ENCODE measurements at places on chromosomes 5 and 9. TPM values are rescaled to one million over a fixed set of nuclear protein-coding genes. Genes with fewer than 3 reads are reported as not detected.
A peak's percentile ranks its signal among the peaks of the same experiment; 100 is the strongest.

DNA sequence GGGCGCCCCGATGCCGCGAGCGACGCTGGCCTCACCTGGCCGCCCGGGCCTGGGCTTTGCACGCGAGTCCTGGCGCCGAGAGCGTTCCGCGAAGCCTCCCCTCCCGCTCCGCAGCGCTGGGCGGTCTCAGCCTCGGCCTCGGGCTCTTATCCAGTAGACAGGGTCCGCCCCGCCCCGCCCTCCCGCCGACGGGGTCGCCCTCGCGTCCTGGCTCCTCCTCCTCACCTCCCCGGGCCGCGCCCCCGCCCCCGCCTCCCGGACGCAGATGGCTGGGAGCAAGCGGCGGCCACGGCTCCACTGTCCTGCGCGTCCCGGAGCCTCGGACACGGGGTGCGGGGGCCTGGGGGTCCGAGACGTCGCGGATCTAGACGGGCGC lies at the start of gene SLC6A3:
Gene SLC6A3, minus strand, starts transcription at position 128 of the 376 bp plus-strand sequence. CDS start 2,243 bp downstream, outside the sequence.
- DNase-seq = no peak

DNA sequence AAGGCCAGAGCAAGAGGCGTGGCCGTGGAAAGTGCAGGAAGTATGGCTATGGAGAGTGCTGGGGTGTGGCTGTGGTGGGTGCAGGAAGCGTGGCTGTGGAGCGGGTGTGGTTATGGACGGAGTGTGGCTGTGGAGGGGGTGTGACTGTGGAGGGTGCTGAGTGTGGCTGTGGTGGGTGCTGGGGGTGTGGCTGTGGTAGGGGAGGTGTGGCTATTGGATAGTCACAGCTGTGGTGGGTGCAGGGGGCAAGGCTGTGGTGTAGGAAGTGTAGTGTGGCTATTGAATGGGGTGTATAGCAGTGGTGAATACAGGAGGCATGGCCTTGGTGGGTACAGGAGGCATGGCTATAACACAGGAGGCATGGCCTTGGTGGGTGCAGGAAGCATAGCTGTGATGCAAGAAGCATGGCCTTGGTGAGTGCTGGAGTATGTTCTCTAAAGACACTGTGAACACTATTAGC lies 40.8 kb upstream of the SPATA31C2 start:
- DNase-seq = no peak

GRCh38 chr5:134864707-134865106 lies 9.5 kb upstream of the TXNDC15 start:
- no peak for DNase-seq

DNA sequence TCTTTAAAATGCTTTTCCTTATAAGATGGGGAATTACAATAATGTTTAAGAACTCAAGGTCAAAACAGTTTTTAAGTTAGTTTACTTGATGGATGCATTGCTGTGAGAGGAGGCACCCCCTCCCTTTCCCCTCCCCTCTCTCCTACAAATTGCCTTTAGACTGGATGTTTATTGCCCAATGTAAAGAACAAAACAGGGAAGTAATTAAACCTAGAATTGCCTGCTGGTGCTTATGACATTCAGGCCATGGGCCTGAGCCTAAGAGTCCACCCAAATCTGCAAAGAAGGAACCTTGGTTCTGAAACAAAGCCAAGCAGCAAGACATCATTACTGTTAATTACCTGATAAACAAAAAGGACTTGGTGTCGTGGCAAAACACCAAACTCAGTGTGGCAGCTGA lies 630.3 kb downstream of the ISL1 start:
- DNase-seq = no peak

- no peak for DNase-seq
Measured at GRCh38 chr5:41508186-41508585, 2.2 kb downstream of the PLCXD3 start.

- DNase-seq = no peak
Measured at GRCh38 chr5:40547994-40548575, 131.6 kb upstream of the PTGER4 start.

DNA sequence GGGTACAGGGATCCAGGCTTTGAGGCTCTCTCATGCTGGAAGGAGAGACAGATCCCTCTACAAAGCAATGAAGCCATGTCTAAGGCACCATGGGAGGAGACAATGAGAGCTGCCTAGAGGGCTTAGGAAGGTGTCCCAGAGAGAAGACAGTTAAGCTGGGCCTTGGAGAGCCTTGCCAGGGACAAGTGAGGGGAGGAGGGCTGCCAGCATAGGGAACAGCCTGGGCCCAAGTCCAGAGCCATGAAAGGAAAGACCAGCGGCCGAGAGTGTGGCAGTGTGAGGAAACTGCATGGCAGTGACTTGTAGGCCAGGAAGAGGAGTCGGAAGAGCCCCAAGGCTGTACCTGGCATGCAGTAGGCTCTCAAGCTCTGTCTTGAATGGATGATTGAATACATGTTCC lies 88.5 kb downstream of the PSD2 start:
- DNase-seq = no peak

- DNase-seq = no peak
Measured at GRCh38 chr9:105401651-105402050, 46.2 kb upstream of the FSD1L start.

DNA sequence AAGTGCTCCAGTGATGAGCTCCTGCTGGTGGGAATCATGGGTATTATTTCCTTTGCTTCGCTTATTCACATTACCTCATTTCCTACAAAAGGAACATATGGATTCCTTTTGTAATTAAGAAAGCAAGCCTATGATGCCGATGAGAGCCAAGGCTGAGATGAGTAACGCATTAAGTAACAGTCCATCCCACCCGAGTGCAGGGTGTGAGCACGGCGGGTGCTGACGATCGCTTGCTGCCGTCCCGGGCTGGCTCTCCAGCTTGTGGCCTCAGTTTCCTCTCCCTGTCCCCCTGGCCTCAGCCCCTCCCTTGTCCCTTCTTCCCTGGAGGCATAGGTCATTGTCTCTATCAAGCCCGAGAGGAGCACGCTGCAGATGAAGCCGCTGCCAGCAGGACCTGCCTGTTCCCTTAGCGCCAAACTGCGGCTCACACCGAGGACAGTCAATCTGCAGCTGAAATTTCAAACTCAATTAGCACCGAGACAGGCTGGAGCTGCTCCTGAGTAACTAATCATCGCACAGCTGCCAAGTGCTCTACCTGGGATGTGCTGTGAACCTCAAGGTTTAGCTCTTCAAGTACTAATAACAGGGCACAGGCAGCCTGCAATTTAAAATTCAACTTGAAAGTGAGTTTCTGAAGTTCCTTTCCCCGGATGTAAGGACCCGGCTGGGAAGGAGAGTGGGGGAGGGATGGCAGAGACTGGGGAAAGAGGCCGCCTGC lies 115.2 kb upstream of the RAPGEF1 start:
- DNase-seq = no peak

- no peak for DNase-seq
Measured at GRCh38 chr5:37906416-37906815, 66.6 kb upstream of the GDNF start.

- no peak for DNase-seq
Measured at GRCh38 chr9:129174724-129175514, 3.1 kb downstream of the IER5L start.

- no peak for DNase-seq
Measured at GRCh38 chr5:125278711-125279110, 532.3 kb upstream of the ZNF608 start.

DNA sequence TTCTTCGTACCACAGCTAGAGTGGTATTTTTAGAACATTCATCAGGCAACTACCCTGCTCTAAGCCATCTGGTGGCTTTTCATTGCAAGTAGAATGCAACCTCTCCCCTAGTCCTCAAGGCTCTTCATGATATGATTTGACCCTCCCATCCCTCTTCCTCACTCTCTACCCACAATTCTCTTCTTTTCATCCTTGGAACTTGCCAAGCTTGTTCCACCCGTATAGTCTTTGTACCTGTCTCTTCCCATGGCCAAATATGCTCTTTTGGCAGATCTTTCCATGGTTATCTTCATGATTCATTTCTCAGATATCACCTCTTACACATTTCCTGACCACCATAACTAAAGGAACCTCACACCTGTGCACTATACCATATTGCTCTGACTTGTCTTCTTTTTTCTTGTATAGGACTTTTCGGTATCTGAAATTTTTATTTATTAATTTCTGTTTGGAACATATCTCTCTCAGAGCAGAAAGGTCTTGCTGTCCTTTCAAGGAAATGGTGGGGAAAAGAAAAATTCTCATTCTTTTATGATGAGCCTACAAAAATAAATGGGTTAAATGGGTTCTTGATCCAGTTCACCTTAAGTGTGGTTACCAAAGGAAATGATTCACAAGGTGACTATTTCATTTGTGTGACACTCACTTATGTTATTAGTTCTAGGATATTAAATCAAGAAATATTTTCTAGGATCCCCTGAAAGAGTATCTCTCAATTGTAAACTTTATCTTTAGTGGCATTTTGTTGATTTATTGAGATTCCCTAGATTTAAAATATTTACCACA lies 3.7 kb upstream of the CD274 start:
- DNase-seq = no peak

DNA sequence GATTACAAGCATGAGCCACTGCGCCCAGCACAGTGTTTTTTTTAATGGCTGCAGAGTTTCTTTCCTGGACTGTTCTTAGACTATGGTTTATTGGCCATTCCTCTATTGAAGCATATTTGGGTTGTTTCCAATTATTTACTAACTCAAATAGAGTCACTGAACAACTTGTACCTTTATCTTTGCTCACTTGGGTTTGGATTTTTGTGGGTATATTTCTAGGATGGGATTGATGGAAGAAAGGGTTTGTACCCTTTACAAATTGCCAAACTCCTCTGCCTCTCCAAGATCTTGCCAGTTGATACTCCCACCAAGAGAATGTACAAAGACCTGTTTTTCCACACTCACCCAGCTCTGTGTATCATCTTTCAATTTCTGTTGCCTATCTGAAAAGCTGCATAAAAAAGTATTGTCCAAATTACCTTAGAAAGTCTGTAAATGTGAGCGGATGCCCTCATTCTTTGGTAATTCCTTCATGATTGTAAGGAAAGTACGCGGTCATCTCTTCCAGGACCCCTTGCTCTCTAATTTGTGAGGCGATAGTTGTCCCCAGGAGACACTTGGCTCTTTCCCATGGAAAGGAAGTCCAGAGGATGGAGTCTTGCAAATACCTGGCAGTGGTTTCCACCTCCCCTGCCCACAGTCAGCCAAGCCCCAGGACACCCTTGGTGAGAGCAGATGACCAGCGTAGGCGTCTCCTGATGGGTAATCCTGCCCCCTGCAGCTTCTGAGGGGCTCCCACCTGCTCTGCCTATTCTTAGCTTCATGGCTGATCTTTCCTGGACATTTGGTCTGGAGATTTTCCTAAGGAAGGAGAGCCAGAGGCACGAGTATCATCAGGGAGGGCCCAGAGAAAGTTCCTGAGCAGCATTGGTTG lies 33.0 kb downstream of the ARHGEF37 start:
- no peak for DNase-seq

DNA sequence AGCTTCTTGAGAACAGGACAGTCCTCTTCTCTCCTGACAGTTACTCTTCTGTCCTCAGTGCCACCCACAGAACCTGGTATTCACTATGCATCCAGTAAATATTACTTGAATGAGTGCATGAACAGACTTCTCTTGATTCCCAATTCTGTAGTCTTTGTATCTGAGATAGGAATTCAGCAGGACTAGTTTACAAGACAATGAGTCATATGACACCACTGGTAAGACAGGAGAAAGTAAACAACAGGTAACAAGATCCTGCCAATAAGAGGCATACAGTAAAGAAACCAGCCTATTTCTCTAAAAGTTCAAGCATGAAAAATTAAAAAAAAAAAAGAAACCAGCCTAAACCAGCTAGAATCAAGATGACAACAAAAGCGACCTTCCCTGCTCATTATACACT lies 6.2 kb downstream of the ZNF883 start:
- DNase-seq = no peak

GRCh38 chr9:105233873-105234272 lies 10.6 kb upstream of the SLC44A1 start:
- DNase-seq = peak; percentile 12

GRCh38 chr9:107786561-107786960 lies 297.0 kb upstream of the KLF4 start:
- no peak for DNase-seq

GRCh38 chr5:17339841-17340240 lies 122.4 kb downstream of the BASP1 start:
- no peak for DNase-seq

The URM1 gene
- total RNA-seq = 39.4 TPM

The TRIM36 gene
- 4.8 TPM for total RNA-seq

The FGF18 gene
- not detected for total RNA-seq

The LECT2 gene
- total RNA-seq = not detected

The MED27 gene
- total RNA-seq = 50.0 TPM

The DMXL1 gene
- 10.6 TPM for total RNA-seq

The GARIN3 gene
- total RNA-seq = not detected

The EEIG1 gene
- total RNA-seq = 3.9 TPM

The SMIM32 gene
- total RNA-seq = not detected

The MORN5 gene
- not detected for total RNA-seq

The ANKRD18B gene
- total RNA-seq = 3.1 TPM

The GPR151 gene
- total RNA-seq = not detected

The HTR1A gene
- total RNA-seq = not detected
